ENCODE measurements at places on chromosomes 5 and 9. TPM values are rescaled to one million over a fixed set of nuclear protein-coding genes. Genes with fewer than 3 reads are reported as not detected.

SLC6A19 gene
- total RNA-seq: not detected

CDKN2A gene
- total RNA-seq: 0.39 TPM

WDR38 gene
- not detected for total RNA-seq

STPG3 gene
- not detected for total RNA-seq

DNA sequence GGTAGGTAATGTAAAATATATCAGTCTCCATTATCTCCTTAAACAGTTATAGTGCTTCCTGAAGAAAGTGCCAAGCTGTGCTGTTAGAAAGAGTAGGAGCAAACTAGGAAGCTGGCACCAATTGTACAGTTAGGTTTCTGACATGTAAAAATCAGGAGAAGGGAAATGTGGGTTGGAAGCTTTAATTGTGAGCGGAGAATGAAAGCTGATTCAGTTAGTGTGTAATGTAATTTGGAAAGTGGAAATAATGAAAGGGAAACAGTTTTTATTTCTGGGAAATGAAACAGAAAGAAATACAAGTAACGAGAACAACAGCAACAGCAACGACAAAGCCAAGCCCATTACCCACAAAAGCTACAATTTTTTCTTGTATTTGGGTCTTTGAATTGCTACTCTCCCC, 48.8 kb upstream of the JAK2 start:
- DNase-seq: no peak
- H3K4me3 ChIP-seq: no peak overlapping the region
- no peaks in the 10 kb centered on the region for H3K4me1 ChIP-seq
- H3K36me3 ChIP-seq: no peaks in the 10 kb centered on the region

GRCh38 chr9:96655198-96655851, at the start of gene PRXL2C:
TSS of gene PRXL2C (minus strand) at chr9:96655317. CDS start at chr9:96655281, 36 bp downstream.
- DNase-seq: peak; percentile 92
- H3K27me3 ChIP-seq: no peaks in the 10 kb centered on the region
- H3K36me3 ChIP-seq: peaks cover 15% of the 10 kb centered on the region
- H3K27ac ChIP-seq: peak within 1 kb of the TSS; percentile 79

GRCh38 chr5:127723571-127723970, 20.4 kb downstream of the CCDC192 start:
- no peaks in the 10 kb centered on the region for H3K27me3 ChIP-seq
- H3K4me1 ChIP-seq: peaks cover 4% of the 10 kb centered on the region
- H3K36me3 ChIP-seq: no peaks in the 10 kb centered on the region
- H3K27ac ChIP-seq: no peak overlapping the region

- H3K4me3 ChIP-seq: no peak overlapping the region
- H3K36me3 ChIP-seq: no peaks in the 10 kb centered on the region
- H3K27me3 ChIP-seq: peaks cover 47% of the 10 kb centered on the region
- no peak for DNase-seq
- peaks cover 15% of the 10 kb centered on the region for H3K4me1 ChIP-seq
These were observed 1.3 kb downstream of the NPDC1 start for GRCh38 chr9:137044502-137045177.

DNA sequence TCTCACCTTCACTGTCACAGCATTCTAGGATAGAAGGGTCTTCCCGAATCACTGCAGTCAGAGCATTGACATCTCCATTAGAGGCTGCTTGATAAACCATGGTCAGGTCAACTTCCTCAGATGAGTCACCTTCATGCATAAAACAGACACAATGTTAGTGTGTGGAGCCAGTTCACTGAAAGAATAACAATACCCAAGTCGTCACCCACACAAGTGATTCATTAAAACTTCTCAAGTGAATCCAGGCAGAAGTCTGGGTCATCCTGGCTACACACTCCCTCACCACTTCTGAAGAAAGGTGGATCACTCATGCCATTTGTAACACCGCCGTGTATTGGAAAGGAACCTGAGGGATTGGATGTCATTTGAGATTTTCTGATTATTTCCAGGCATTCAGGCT, 49.6 kb downstream of the ANKRD55 start:
- H3K27ac ChIP-seq: no peak overlapping the region
- no peak overlapping the region for H3K4me3 ChIP-seq
- peaks cover 3% of the 10 kb centered on the region for H3K4me1 ChIP-seq
- no peaks in the 10 kb centered on the region for H3K36me3 ChIP-seq
- H3K27me3 ChIP-seq: no peaks in the 10 kb centered on the region

- no peak for DNase-seq
- no peak overlapping the region for H3K4me3 ChIP-seq
- no peaks in the 10 kb centered on the region for H3K27me3 ChIP-seq
- H3K27ac ChIP-seq: no peak overlapping the region
These were observed 479.0 kb downstream of the ZSWIM6 start for GRCh38 chr5:61811052-61811451.

GRCh38 chr9:114798780-114799427, 6.9 kb downstream of the TNFSF15 start:
- DNase-seq: no peak
- H3K4me1 ChIP-seq: no peaks in the 10 kb centered on the region
- H3K27ac ChIP-seq: peak overlapping the region; percentile 6
- H3K27me3 ChIP-seq: no peaks in the 10 kb centered on the region
- H3K4me3 ChIP-seq: no peak overlapping the region

GRCh38 chr5:72644296-72644695, 137.1 kb upstream of the ZNF366 start:
- H3K27me3 ChIP-seq: no peaks in the 10 kb centered on the region
- no peak overlapping the region for H3K27ac ChIP-seq

DNA sequence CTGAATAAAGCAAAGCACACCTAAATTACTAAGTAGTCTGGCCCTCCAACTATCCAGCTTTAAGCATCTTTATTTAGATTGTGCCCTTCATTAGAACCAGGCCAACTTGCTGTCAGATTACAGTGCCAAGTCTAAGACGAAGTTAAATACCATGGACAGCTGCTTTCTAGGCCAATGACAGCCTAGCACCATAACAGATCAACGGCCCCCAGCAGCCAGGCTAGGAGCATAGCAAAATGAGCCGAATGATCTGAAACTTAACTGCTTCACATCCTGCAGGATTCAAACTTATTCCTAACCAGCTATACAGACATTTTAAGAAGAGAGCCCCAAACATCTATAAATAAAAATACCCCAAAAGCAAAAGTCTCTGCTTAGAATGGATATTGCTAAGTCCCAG, 6.8 kb downstream of the SLC24A2 start:
- H3K27me3 ChIP-seq: no peaks in the 10 kb centered on the region
- no peak for DNase-seq
- H3K36me3 ChIP-seq: no peaks in the 10 kb centered on the region
- no peak overlapping the region for H3K4me3 ChIP-seq
- H3K27ac ChIP-seq: no peak overlapping the region

- peaks cover 3% of the 10 kb centered on the region for H3K36me3 ChIP-seq
- DNase-seq: peak; percentile 44
- H3K27ac ChIP-seq: no peak overlapping the region
- H3K4me1 ChIP-seq: peaks cover 20% of the 10 kb centered on the region
These were observed 45.2 kb upstream of the GLIPR2 start for GRCh38 chr9:36091026-36091953.

GRCh38 chr9:37155601-37156000, 35.2 kb downstream of the ZCCHC7 start:
- H3K36me3 ChIP-seq: no peaks in the 10 kb centered on the region
- no peaks in the 10 kb centered on the region for H3K27me3 ChIP-seq
- peaks cover 5% of the 10 kb centered on the region for H3K4me1 ChIP-seq
- H3K27ac ChIP-seq: no peak overlapping the region
- H3K4me3 ChIP-seq: no peak overlapping the region
- DNase-seq: no peak

DNA sequence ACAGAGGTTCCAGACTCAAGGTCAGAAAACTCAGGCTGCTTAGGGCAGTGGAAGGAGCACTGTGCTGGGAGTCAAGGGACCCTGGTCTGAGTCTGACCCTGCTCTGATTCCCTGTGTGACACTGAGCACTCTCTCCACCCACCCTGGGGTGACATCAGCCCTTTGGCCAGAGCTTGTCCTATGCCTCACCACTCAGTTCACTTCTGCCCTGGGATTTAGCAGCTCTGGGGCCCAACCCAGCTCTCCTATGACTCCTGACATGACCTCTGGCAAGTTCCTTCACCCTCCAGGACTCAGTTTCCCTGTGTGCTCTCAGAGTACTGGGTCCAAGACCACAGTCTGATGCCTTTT, 63.9 kb downstream of the FAM114A2 start:
- no peaks in the 10 kb centered on the region for H3K4me1 ChIP-seq
- H3K4me3 ChIP-seq: no peak overlapping the region
- no peak for DNase-seq
- no peak overlapping the region for H3K27ac ChIP-seq

DNA sequence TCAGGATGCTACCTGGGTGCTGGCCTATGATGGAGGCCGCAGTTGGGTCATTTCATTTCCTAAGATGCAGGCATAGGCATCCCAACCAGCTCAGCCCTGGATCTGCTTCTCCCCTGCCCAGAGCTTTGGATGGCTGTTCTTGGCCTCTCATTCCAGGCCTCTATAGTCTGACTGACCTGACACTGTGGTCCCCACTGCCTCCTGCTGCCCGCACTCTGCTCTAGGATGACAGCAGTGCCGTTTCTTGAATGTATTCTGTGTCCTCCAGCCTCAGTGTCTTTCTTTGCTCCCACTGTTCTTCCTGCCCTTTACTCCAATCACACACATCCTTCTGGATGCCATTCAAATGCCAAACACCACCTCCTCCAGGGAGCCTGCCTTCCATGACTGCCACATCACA, 235.7 kb downstream of the HSPA4 start:
- H3K27me3 ChIP-seq: no peaks in the 10 kb centered on the region
- no peak overlapping the region for H3K4me3 ChIP-seq
- no peaks in the 10 kb centered on the region for H3K36me3 ChIP-seq
- DNase-seq: peak; percentile 33

DNA sequence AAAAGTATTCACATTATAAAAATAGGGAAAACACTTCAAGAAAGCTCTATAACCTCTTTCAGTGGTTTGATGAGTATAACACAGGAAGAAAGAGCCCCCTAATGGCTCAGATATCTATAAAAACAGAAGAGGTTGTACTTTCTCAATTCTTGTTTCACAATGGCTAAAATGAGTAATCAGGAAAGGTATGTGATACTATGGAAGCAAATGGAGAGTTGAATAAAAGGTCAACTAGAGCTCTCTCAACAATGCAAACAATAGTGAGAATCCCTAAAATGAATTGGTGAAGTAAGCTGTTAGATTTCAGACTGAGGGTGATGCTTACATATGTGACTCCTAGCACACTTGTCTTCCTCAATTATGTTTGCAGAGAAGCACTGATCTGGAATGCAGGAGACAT, 584.6 kb upstream of the CDH18 start:
- no peaks in the 10 kb centered on the region for H3K4me1 ChIP-seq
- no peak overlapping the region for H3K27ac ChIP-seq
- H3K27me3 ChIP-seq: no peaks in the 10 kb centered on the region
- no peaks in the 10 kb centered on the region for H3K36me3 ChIP-seq
- H3K4me3 ChIP-seq: no peak overlapping the region

GRCh38 chr9:129665389-129665775, at the start of gene PRRX2:
TSS of gene PRRX2 (plus strand) at chr9:129665647. CDS start at chr9:129665868, 221 bp downstream.
- peak within 1 kb of the TSS; percentile 56 for H3K4me3 ChIP-seq
- H3K27me3 ChIP-seq: peaks cover 5% of the 10 kb centered on the region
- no peak for DNase-seq
- H3K27ac ChIP-seq: no peak within 1 kb of the TSS
- no peaks in the 10 kb centered on the region for H3K36me3 ChIP-seq
- H3K4me1 ChIP-seq: peaks cover 5% of the 10 kb centered on the region

DNA sequence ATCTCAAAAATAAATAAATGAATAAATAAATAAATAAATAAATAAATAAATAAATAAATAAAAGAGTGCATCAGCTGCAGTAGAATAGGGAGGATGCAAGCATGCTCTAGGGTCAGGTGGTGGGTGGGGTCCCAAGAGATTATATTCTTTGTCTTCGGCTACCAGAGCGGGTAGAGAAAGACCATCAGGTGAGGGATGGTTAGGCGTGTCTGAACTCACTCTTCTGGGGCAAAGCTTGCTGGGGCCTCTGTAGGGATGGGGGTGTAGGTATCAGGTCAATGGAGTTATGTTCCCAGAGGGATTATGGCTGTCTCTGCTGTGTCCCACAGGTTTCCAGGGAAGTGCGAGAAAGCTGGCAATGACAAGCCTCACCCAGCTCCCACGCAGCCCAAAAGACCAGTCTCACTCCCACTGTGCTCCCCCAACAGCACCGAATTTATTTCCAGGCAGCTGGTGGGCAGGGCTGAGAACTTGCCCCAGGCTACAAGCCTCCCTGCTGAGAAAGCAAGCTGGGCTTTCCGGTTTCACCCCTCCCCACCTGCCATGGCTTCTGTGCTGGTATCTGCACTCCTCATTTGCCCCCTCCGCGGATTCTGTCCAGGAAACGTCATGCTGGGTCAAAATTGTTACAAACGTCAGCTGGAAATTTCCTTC, 180.8 kb downstream of the LURAP1L start:
- H3K27ac ChIP-seq: no peak overlapping the region
- H3K4me1 ChIP-seq: no peaks in the 10 kb centered on the region
- H3K36me3 ChIP-seq: no peaks in the 10 kb centered on the region
- no peak overlapping the region for H3K4me3 ChIP-seq
- no peak for DNase-seq
- H3K27me3 ChIP-seq: no peaks in the 10 kb centered on the region

DNA sequence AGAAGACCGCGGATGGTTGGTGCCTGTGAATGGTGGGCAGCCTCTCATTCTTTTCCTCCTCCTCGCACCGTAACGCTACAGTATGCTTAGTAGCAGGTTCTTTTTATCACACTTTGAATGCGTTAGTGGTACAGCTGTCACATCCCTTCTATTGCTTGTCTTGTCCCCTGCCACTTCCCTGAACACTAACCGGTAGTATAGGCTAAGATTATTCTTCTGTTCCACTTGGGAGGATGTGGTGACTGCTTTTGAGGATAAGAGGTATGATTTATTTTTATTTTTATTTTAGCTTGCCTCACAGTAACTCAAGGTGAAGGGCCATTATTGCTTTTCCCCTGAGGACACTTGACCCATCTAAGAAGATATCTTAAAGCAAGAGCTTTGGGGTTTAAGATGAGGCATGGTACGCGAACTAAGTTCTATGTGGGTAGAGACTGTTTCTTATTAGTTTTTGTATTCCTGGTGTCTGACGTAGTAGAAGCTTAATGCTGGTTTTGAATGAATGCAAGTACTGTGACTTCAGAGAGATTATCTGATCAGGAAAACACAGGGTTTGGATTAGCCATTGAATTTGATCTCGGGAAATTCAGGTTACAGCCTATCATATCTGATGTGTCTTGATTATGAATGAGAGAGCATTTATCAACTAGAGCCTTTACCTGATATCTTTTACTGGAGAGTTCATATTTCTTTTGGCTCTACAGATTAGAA, 951 bp downstream of the UNC13B start:
- DNase-seq: no peak
- no peaks in the 10 kb centered on the region for H3K27me3 ChIP-seq
- H3K4me3 ChIP-seq: peak overlapping the region; percentile 72
- peak overlapping the region; percentile 98 for H3K27ac ChIP-seq
- H3K36me3 ChIP-seq: no peaks in the 10 kb centered on the region
- H3K4me1 ChIP-seq: peaks cover 4% of the 10 kb centered on the region

Measured in adrenal gland (tissue), 19 donors.